A549 treated with CORT108297 at 1 μM for 4 hours (cell line): ENCODE measurements at places on chromosomes 4 and X. TPM values are rescaled to one million over a fixed set of nuclear protein-coding genes. Genes with fewer than 3 reads are reported as not detected.

The NSDHL gene
- 39.7 to 42.5 TPM (median 40.6 TPM) in 5 replicates for total RNA-seq

The IL1RAPL2 gene
- not detected in 5 replicates for total RNA-seq

The DMP1 gene
- total RNA-seq = not detected in 5 replicates

The CXorf51A gene
- not detected in 5 replicates for total RNA-seq

The KLHL4 gene
- 3.1 to 4.1 TPM (median 3.6 TPM) in 5 replicates for total RNA-seq

The CLDN34 gene
- total RNA-seq = not detected in 5 replicates

The IL15 gene
- total RNA-seq = 10.1 to 14.3 TPM (median 12.0 TPM) in 5 replicates

The RPA4 gene
- 0.15 to 0.41 TPM (median 0.29 TPM) in 5 replicates for total RNA-seq

The ZNF674 gene
- 2.4 to 3.9 TPM (median 3.4 TPM) in 5 replicates for total RNA-seq

The SHROOM4 gene
- not detected in 5 replicates for total RNA-seq

The ANXA10 gene
- total RNA-seq = 3.4 to 4.1 TPM (median 3.6 TPM) in 5 replicates
